HT1080 (cell line): ENCODE measurements at places on chromosomes 6 and 20.

DNA sequence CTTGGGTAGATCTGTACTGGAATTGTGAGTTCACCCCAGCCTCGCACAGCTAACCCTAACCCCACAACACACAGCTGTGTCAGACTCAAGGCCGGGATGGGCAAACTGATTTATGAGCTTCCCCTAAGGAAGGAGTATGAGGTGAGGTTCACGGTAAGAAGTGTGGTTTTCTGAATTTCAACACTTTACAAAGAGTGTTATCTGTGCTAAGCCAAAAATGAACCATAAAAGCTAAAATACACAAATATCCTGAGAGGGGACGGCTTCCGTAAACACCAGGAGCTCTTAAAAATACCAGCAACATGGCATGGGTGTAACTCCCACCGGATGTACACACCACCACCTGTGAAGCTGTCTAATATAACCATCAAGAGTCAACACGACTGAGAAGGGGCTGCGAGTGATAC lies 101.2 kb downstream of the ATP9A start:
- no peak for DNase-seq

- DNase-seq, result no peak
These were observed 90.4 kb downstream of the FARS2 start for GRCh38 chr6:5351552-5352210.

DNA sequence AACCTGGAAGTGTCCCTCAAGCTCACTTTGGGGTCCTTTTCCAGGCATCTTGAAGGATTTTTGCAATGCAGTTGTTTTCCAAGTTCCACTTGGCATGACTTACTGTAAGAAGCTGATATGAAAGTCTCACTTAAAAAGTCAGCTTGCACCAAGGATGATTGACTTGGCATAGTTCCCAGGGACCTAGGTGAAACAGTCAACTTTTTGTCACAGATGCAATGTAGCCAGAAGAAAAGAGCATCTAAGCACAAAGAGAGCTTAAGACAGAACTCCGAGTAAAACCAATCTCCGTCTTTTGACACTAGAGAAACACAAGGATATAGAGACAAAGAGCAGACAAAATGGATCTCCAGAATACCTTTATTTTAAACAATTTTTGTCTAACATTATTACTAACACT lies 2.6 kb upstream of the ZSCAN12 start:
- DNase-seq, result no peak

GRCh38 chr6:111956098-111956497 lies 82.8 kb upstream of the FYN start:
- DNase-seq, result no peak

DNA sequence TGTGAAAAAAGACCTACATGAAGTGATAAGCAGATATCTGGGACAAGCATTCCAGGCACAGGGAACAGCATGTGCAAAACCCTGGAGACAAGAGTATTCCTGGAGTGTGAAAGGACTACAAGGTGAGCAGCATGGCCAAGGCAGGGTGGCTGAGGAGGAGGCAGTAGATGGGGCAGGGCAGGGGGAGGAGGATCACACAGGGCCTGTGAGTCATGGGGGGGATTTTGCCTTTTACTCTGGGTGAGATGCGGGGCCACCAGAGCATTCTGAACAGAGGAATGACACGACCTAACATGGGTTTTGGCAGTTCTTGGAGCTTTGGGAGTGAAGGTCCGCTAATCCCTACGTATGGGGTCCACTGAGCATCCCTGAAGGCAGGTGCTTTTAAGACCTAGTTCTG lies 69.8 kb upstream of the CCN6 start:
- no peak for DNase-seq

DNA sequence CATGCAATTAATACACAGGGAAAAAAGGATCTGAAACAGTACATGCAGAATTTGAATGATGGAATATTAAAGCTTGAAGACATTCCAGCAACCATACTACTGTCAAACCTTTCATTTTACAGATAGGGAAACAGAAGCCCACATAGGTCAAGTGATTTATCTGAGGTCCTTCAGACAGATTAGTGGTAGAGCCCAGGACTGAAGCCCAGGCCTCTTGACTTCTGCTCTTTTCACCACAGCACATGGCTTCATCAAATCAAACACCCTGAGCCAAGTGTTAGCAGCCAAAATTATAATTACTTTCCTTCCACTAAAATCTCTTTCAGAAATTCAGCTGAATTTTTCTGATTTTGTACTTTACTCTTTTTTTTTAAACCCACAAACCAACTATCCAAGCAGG lies 435.6 kb upstream of the RUNX2 start:
- DNase-seq, result no peak

DNA sequence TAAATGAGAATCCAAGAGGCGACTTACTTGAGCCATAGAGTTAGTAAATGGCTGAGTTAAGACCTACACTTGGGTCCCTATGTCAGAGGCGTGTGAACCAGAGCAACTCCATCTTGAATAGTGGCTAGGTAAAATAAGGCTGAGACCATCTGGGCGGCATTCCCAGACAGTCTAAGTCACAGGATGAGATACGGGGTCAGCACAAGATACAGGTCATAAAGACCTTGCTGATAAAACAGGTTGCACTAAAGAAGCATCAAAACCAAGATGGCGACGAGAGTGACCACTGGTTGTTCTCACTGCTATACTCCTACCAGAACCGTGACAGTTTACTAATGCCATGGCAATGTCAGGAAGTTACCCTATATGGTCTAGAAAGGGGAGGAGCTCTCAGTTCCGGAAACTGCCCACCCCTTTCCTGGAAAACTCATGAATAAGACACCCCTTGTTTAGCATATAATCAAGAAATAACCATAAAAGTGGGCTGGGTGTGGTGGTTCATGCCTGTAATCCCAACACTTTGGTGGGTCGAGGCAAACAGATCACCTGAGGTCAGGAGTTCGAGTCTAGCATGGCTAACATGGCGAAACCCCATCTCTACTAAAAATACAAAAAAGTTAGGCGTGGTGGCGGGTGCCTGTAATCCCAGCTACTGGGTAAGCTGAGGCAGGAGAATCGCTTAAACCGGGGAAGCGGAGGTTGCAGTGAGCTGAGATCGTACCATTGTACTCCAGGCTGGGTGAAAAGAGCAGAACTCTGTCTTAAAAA lies 43.9 kb upstream of the EEF1A1 start:
- no peak for DNase-seq

DNA sequence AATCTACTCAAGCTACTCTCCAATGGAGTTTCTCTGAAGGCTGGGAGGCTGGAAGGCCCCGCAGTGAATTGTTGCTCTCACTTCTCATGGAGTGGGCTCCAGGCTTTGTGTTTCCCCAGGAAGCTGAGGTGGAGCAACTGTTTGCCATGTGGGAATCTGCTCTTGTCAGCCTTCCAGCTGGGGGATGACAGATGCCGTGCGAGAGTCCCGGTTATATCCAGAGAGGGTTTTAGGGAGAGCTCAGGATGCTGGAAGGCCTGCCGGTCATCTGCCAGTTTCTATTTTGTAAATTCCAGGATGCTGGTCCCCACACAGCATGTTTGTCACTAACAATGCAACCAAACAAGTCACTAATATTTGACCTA lies 98.2 kb upstream of the NAA20 start:
- DNase-seq, result no peak

DNA sequence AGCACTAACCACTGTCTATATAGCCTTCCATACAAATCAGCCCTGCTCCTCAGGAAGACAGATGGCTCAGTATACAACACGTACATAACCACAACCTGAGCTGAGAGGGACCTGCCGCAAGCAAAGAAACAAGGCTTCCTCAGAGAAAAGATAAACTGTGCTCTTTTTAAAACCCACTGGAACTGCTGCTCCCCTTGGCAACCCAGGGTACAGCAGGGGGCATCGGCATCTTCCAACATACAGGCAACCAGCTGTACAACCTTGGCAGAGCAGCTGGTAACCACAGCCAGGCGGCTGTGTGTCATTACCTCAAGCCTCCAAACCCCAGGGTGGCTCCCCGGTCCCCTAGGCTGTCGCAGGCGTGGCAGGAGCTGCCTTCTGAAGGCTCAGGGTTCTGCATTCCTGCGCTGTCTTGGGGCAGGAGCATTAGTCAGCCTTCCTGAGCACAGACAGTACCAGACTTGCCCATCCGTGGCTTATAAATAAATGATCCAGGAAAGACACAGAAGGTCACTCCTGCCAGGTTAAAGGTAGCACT lies 249.5 kb downstream of the ADGRG6 start:
- DNase-seq, result peak; percentile 82

- DNase-seq, result peak; percentile 94
These were observed 16.5 kb upstream of the GPR6 start for GRCh38 chr6:109961611-109962041.

DNA sequence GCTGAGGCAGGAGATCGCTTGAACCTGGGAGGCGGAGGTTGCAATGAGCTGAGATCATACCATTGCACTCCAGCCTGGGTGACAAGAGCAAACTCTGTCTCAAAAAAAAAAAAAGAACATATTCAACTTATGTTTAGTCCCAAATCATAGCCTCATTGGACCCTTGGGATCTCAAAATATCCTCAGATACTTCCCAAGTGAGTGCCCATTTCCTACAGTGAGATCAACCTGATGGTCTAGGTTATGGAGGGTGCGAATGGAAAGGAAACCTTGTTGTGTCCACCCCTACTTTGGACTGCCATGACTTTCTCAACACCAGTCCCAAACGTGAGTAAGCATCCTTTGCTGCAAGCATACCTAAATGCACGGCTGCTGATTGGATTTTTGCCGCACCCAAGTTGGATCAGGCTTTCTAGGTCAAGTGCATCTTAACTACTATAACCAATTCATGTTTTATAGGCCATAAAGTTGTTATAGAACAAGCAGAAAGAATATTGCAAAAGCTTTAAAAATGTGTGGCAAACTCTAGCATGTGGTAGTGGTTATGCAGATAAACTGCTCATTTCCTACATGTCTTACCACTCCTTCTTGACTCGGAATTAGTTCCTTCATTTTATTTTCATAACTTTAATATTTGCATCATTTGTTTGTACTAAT lies 131.2 kb downstream of the PLEKHG1 start:
- no peak for DNase-seq

DNA sequence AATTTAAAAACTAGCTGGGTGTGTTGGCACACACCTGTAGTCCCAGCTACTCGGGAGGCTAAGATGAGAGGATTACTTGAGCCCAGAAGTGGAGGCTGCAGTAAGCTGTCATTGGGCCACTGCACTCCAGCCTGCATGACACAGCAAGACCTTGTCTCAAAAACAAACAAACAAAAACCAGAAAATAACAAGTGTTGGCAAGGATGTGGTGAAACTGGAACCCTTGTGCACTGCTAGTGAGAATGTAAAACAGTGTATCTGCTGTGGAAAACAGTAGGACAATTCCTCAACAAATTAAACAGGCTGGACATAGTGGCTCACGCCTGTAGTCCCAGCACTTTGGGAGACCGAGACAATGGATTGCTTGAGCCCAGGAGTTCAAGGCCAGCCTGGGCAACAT lies 3.5 kb downstream of the UQCC1 start:
- DNase-seq, result no peak

GRCh38 chr6:101058296-101058695 lies 177.2 kb upstream of the ASCC3 start:
- no peak for DNase-seq

DNA sequence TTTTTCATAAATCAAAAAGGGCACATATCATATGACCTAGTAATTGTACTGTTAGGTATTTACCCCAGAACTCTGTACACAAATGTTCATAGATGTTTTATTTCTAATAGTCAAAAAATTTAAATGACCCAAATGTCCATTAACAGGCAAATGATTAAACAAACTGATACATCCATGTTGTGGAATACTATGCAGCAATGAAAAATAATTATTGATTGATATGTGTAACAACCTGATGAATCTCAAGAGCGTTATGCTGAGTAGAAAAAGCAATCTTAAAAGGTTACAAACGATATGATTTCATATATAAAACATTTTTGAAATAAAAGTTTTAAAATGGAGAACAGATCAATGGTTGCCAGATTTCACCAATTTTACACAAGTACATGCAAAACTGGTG lies 18.1 kb downstream of the HTR1B start:
- DNase-seq, result no peak

DNA sequence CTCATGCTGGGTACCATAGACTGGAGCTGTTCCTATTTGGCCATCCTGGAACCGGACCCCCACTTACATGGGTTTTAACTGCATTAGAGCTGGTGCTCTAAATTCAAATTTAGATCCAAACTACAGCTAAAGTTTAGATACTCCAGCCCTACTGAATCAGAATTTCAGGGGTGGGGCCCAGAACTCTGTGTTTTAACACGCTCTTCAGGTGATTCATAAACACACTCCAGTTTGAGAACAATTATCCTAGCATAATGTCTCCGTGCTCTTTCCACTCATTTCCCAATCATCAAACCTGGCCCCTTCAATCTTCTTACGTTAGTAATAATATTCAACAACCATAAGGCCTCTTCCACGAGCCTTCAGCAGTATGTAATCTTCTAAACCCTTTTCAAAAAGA lies 15.3 kb downstream of the TRPC4AP start:
- no peak for DNase-seq

DNA sequence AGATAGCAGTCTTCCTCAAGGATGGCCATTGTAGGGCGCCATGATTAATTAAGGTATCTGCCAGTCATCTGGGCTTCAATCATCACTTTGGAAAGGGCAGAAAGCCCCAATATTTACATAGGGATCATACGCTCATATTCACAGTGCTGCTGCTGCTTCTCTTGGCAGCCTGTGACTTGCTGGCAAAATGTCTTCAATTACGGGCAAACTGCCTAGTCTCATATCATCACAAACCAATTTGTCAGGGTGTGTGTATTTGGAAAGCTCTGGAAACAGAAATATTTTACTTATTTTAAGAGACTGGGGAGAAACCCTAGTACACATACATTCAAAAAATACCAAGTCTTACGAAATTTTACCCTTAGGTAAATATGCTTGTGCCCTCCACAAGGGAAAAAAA lies 77.6 kb downstream of the SAMD5 start:
- no peak for DNase-seq

DNA sequence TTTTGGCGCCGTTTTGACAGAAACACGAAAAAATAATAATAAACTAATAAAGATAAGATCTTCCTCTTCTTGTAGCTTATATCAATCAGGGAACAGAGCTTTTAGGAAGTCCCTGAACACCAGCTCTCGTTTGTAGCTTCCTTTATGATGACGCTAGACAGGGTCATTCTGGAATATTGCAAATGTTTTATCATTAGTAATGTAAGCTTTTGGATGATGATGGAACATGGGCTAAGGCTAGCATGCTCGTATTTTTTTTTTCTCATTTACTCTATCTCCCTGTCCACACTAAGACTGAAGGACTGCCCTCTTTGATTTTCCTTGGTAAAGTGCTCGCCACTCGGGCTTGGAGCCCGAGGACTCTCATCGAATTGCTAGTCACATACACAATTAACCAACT lies 22.1 kb upstream of the POM121L2 start:
- DNase-seq, result no peak

DNA sequence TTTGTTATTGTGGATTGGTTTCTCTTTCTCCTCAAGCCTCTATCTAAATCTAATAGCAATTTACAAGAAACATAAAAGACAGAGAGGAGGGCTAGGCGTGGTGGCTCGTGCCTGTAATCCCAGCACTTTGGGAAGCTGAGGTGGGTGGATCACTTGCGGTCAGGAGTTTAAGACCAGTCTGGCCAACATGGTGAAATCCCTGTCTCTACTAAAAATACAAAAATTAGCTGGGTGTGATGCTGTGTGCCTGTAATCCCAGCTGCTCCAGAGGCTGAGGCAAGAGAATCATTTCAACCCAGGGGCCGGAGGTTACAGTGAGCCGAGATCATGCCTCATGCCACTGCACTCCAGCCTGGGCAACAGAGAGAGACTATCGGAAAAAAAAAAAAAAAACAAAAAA lies 46.6 kb downstream of the SLC2A12 start:
- no peak for DNase-seq

- DNase-seq, result no peak
These were observed 22.2 kb upstream of the ZBTB2 start for GRCh38 chr6:151413372-151414145.
